ENCODE measurements at places on chromosomes 1 and 21.

DNA sequence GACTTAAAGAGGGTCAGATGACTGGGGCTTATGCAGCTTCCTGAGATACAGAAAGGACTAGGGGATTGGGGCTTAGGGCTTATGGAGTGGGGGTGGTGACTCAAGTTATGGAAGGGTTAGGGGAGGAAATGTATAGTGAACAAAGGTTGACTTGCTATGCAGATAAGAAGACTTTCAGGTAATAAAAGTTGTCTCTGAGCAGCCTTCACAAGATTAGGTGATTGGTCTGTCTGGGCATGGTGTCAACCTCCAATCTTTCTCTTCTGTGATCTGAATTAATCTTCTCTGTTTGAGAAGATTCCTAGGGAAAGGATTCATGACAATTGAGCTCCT lies 436.5 kb downstream of the SIPA1L2 start:
- DNase-seq = no peak

- DNase-seq = no peak
Measured at GRCh38 chr1:205587581-205587980, 44.2 kb downstream of the ELK4 start.

- DNase-seq = no peak
Measured at GRCh38 chr1:112882271-112882744, 73.7 kb downstream of the SLC16A1 start.

- no peak for DNase-seq
Measured at GRCh38 chr1:198449261-198449660, 91.2 kb downstream of the ATP6V1G3 start.

DNA sequence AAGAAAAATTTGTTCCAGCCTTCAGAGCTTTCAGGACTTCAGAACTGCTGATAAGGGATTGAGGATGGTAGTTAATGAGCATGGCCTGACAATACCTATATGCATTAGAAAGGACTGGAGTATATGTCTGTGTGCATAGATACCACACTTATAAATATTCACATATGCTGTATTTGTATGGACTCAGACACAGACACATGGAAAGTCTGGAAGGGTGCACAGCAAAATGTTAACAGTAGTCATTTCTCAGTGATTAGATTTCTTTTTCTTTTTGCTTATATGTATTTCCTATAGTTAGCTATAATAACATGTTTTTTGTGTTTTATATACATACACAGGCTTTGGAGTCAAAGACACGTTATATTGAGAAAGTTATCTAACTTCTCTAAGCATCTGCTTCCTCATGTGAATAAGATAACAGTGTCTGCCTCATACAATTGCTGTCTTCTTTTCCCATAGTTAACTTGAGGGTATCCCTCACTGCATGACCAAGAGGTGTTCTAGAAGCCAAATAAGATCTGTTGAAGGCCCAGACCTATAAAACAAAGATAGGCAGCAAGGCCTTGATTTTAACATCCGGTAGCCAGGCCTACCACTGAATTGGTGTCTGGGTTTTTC lies 31.3 kb downstream of the INPP5B start:
- no peak for DNase-seq

- DNase-seq = no peak
Measured at GRCh38 chr1:240821925-240822324, 210.0 kb upstream of the GREM2 start.
